ENCODE measurements at places on chromosomes 12 and 14. TPM values are rescaled to one million over a fixed set of nuclear protein-coding genes. Genes with fewer than 3 reads are reported as not detected.
A peak's percentile ranks its signal among the peaks of the same experiment; 100 is the strongest.

The MAGOHB gene
- 21.0 TPM for total RNA-seq

The ADCK1 gene
- total RNA-seq: 7.1 TPM

The ADAM21 gene
- total RNA-seq: not detected

DNA sequence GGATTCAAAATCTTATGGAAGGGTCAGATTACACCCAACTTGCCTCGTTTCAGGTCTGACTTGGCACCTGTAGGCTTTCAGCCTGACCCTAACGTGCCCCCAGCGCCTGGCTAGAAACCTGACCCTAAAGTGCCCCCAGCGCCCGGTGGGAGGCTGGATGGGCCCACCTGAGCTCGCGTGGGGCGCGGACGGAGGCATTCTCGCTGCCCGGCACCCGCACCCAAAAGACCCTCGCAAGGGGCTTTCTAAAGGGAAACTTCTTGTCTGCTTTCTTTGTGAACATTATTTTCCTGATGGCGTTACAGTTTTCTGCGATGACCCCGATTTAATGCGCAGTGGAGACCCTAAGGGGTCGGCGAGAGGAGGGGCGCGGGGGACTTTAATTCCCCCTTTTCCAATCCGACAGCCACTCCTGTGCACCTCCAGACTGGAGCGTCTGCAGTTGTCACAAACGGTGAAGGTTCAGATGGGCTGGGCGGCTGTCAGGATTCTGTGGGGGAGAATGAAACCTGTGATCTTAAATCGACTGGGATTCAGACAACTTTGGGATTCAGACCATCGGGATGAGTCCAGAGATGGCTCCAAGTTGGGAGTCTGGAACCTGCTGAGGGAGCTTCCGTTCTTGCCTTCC lies 751 bp upstream of the HRK start:
- no peak for DNase-seq

DNA sequence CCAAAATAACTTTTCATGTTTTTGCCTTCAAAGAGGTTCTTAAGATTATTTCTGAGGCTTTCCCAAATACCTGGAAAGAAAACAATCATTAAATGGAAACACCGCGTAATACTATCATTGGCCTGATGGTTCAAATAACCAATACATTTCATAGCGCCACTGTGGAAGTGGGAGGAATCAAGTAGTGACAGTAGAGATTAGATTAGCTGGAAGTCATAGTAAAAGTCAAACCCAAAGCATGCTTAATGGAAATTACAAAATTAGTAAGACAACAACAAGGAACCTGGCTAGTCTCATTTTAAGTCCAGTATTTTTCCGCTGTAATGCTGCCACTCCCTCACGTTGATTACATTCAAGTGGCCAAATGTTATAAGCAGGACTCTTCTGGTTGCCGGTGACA lies 41.5 kb upstream of the PLEKHG7 start:
- DNase-seq: no peak

- no peak for DNase-seq
Measured at GRCh38 chr12:70798016-70798783, 122.3 kb downstream of the PTPRR start.

- no peak for DNase-seq
Measured at GRCh38 chr14:103859416-103860202, 12.2 kb upstream of the PPP1R13B start.

The PRICKLE1 gene
- 61.4 TPM for total RNA-seq

- DNase-seq: no peak
Measured at GRCh38 chr12:116489116-116489515, 70.1 kb upstream of the MAP1LC3B2 start.

DNA sequence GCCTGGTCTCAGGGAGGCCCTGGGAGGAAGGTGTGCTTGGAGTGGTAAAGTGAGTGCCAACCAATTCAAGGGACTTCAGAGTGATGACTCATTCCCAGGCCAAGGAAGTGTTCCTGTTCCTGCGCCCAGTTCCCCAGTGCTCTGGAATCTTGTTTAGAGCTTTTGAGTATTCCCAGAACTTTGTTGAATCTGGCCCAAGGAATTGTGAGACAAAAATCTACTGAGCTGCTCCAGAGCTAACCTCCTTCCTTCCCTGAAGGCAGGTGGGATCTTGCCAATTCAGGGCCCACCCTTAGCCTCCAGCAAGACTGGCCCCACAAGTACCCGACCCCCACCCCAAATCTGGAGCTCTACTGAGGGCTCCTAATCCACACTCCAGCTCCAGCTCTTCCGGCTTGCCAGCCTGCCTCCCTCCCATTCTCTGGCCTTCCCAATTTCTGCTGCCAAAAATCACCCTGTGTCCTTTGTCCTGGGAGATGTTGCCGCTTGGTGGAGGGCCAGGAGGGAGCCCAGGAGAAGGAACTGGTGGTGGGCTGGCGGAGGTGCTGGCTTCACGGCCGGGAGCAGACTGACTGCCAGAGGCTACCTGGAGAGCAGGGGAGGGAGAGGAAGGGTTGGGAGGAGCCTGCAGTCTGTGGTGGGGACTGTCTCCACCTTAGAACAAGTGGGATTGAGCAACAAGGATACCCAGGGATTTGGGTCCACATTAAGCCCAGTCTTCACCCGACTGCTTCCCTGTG lies 2.0 kb upstream of the ATN1 start:
- peak; percentile 80 for DNase-seq

The CD4 gene
- 8.4 TPM for total RNA-seq

DNA sequence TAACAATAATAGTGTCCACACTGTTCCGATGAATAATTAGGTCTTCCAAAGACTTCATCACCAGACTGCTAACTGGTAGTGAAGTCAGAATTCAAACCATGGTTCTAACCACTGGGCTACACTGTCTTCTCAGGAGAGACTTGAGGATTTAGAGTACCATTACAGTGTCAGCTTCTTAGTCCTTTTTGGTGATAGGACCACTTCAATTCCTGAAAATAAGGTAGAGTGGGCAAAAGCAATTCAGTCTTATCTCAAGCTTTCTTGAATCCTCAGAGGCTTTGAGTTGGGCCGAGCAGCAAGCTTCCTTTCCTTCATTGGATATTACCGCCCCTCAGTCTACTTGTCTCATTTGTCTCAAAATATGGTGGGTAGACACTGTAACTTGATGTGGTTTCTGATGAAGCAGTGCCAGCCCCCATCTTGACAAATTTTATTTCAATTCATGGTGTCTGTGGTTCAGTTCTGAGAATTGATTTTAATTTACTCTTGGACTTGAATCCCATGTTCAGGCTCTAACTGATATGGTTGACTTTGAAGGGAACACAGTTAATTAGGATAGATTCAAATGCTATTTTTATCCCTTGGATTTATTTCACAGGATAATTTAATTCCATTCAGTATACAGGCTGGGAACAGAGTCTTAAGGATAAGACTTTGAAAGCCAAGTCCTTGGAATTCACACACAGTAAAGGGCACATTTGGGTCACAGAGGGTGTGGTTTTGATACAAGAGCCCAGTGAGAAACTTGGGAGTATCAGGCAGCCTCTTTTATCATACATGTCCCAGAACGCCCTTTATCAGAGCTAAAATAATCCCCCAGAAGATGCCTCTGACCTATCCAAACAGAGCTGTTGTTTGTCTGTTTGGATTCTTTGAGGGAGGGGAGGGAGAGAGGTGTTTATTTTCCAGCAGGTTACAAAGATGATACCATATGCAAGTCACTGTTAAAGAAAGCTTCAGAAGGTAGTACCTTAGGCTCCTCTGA lies 167.3 kb downstream of the PRKCH start:
- DNase-seq: no peak

The CCDC197 gene
- not detected for total RNA-seq

Data from uterus (tissue), 4 donors.